ENCODE measurements at places on chromosomes 7 and 10. TPM values are rescaled to one million over a fixed set of nuclear protein-coding genes. Genes with fewer than 3 reads are reported as not detected.

- no peak for DNase-seq
These were observed 107.0 kb upstream of the PDE1C start for GRCh38 chr7:32177232-32177631.

DNA sequence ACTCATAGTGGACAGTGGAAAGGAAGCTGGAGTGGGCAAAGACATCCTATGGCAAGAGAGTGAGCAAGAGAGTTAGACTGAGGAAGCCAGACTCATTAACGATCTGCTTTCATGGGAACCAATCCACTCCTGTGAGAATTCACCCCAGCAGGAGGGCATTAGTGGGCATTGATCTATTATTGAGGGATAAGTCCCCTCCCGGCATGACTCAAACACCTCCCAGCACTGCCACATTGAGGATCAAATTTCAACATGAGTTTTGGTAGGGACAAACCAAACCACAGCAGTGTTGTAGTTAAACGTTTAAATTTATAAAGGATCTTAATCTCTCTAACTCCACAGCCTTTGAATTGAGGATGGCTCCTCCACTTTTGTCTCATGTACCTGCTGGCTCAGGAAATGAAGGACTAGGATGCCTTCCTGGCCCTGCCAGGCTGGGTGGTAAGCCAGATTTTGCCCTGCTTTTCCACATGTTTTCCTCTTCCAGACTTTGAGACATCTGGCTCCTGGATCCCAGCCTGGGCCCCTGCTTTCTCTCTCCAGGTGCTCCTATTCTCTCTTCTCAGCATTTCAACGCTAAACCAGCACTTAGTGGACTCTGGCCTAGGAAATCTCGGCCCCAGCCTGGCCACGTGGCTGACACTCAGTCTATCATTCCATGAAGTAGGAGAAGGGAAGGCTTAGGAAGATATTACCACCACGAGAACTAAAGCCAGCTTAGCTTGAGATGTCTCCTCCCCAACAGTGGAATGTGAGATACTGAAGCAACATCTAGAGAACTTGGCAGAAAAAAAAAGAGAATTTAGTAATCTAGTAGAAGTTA, 96.5 kb upstream of the PIP4K2A start:
- DNase-seq = no peak

MARVELD1 gene
- 3.9 TPM for total RNA-seq

- no peak for DNase-seq
These were observed 611.5 kb upstream of the IGFBP3 start for GRCh38 chr7:46532571-46532970.

- DNase-seq = no peak
These were observed 29.0 kb upstream of the EBLN1 start for GRCh38 chr10:22246680-22247391.

- DNase-seq = no peak
These were observed 176.6 kb downstream of the BMPER start for GRCh38 chr7:34081935-34082334.

GRCh38 chr10:78981970-78982281, 86.8 kb upstream of the ZMIZ1 start:
- no peak for DNase-seq

OR13A1 gene
- 0.29 TPM for total RNA-seq
